Bronchial smooth muscle cell (primary cell): ENCODE measurements at places on chromosomes 4 and X. TPM values are rescaled to one million over a fixed set of nuclear protein-coding genes. Genes with fewer than 3 reads are reported as not detected.

PGAM4 gene
- total RNA-seq = not detected in 2 replicates

IL1RAPL1 gene
- total RNA-seq = 0.86 and 3.6 TPM in 2 replicates

FAM241A gene
- total RNA-seq = 0.69 and 0.79 TPM in 2 replicates

MAGEB2 gene
- not detected in 2 replicates for total RNA-seq

CXCL3 gene
- total RNA-seq = 0.86 and 3.0 TPM in 2 replicates

ADH1A gene
- 0.09 and 0.16 TPM in 2 replicates for total RNA-seq

CITED1 gene
- not detected in 2 replicates for total RNA-seq

VCX3B gene
- not detected in 2 replicates for total RNA-seq

CXCL1 gene
- total RNA-seq = 1.5 and 27.6 TPM in 2 replicates

P2RY4 gene
- total RNA-seq = under 0.01 TPM in 1 of 2 replicates, not detected in the other

MAB21L2 gene
- total RNA-seq = 0.32 TPM in 1 of 2 replicates, not detected in the other

HMGB3 gene
- total RNA-seq = 9.8 and 10.9 TPM in 2 replicates

PNMA6E gene
- total RNA-seq = not detected in 2 replicates

C4orf50 gene
- not detected in 2 replicates for total RNA-seq

SLC7A11 gene
- 37.5 and 75.0 TPM in 2 replicates for total RNA-seq

SUPT20HL1 gene
- total RNA-seq = 0.09 and 0.32 TPM in 2 replicates

TEX11 gene
- total RNA-seq = not detected in 2 replicates
